ENCODE measurements at places on chromosomes 16 and 17.

- DNase-seq: no peak
Observed at GRCh38 chr17:43411369-43411677, 12.5 kb downstream of the ARL4D start.

DNA sequence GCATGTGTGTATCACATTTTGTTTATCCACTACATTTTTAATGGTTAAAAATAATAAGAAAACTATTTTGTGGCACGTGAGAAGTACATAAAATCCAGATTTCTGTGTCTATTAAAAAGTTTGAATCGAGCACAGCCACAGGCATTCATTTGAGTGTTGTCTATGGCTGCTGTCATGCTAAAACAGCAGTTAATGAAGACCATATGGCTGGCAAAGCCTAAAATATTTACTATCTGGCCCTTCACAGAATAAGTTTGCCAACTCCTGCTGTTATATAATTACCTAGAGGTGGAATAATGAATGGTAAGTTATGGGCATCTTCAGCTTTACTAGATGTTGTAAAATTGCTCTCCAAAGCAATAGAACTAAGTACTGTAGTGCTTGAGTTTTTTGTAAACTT, 30.5 kb downstream of the TMEM98 start:
- no peak for DNase-seq

DNA sequence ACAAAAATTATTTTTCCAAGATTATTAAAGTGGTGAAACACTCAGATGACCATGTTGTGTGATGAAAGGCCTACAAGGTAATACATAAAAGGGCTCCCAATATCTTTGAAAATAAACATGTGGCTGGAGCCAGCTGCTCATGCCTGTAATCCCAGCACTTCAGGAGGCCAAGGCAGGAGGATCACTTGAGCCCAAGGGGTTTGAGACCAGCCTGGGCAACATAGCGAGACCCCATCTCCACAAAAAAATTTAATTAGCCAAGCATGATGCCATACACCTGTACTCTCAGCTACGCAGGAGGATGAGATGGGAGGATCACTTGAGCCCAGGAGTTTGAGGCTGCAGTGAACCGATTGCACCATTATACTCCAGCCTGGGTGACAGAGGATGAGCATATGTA, 26.8 kb downstream of the SIAH1 start:
- no peak for DNase-seq

- no peak for DNase-seq
Observed at GRCh38 chr17:68829211-68829610, 126.0 kb downstream of the ABCA8 start.

DNA sequence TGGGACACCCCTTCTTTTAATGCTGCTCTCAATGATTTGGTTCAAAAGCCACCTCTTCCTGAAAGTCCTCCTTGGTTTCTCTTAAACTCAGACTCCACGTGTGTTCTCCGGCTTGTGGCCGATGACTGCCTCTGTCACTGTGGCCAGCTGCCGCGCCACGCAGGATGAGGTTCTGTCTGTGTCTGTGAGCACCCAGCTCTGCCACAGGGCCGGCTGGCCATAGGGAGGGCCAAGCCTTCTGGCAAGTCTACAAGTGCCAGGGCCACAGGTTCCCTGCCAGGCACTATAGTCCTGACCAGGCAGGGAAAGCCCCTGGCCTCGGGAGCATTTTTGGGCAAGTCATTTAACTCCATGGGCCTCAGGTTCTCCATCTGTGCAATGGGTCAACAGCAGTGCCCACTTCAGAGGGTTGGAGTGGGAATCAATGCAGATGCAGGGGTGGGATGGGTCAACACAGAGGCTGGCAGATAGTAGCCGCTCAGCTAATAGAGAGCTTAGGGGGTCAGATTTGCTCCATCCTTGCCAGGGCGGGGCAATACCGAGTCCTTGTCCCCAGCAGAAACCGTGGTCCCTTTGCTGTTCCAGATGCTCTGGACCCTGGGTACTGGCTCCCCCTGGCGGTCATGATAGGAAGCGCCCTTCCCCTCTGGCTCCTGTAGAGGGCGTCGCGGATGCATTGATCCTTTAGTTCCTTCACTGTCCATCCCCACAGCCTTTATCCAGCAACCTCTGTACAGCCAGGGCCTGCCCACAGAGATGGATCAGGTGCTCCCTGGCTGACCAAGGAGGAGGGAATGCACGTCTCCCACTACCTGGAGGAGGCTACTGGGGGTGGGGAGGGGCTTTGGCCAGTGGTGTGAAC, 19.3 kb upstream of the ADGRG3 start:
- peak; percentile 88 for DNase-seq

GRCh38 chr17:76138896-76139752, 1.9 kb downstream of the FOXJ1 start:
- DNase-seq: no peak

GRCh38 chr17:40448213-40448638, 5.0 kb downstream of the IGFBP4 start:
- DNase-seq: no peak

GRCh38 chr16:50061326-50061725, 4.4 kb upstream of the HEATR3 start:
- no peak for DNase-seq

- no peak for DNase-seq
Observed at GRCh38 chr17:17812211-17813054, 24.4 kb downstream of the SREBF1 start.

DNA sequence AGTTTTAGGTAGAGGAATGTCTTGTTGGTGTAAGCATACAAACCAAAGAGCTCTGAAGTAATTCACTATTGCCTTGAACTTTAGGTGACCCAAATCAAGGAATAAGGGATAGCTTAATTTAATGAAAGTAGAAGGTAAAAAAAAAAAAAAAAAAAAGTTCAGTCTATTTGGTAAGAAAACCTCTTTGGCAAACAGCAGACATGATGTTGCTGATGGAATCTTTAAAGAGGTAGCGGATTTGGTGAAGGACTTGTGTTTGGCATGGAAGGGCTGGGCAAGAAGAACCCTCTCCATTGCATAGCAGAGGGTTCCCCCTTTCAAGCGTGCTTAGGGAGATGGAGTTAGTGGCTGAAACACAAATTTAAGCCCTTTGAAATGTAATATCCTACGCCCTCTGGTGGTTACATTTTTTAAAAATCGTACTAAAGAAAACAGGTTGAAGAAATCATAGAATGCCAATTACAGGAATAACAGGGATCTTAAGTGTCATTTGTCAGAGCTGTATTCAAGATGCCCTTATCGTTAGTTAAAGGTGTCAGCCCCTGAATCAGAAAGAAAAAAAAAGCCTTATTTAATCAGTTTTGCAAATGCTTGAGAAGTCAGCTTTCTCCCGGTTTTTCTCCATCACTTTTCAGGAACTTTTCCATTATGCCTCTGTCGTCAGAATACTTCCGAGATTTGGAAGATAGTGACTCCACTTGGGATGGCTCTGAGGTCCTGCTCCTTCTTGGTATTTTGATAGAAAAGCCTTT, 383.1 kb downstream of the KCNJ2 start:
- DNase-seq: peak; percentile 40

GRCh38 chr16:83530293-83530692, 277.5 kb upstream of the HSBP1 start:
- DNase-seq: no peak

- no peak for DNase-seq
Observed at GRCh38 chr17:75155191-75155601, 884 bp upstream of the JPT1 start.

DNA sequence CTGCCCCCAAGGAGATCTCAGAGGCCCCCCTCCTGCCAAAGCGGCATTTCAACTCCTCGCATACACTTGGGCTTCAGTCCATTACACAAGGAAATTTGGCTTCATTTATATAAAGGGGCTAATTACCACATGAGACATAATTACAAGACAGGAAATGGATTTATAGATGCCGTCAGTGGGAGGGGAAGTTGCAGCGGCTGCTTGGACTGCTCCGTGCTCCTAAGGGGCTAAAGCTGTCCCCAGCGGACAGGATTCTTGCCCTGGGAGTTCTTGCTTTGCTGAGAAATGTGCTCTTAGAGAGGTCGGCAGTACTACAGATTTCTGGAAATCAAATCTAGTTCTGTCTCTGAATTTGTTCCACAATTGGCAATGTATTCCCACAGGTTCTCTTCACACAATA, 57.2 kb upstream of the NLK start:
- DNase-seq: no peak

DNA sequence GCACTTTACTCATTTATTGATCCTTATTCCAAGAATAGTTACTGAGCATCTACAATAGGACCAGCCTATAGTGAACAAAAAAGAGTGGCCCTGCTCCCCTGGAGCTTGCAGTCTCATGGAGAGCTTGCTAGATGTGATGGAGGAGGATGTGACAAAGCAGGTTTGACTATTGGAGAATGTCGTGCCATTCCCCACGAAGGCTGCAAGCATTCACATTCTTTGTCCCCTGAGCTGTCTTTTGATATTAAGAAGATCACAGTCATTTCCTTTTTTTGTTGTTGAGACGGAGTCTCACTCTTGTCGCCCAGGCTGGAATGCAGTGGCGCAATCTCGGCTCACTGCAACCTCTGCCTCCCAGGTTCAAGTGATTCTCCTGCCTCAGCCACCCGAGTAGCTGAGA, 115.0 kb upstream of the ADAMTS18 start:
- no peak for DNase-seq

DNA sequence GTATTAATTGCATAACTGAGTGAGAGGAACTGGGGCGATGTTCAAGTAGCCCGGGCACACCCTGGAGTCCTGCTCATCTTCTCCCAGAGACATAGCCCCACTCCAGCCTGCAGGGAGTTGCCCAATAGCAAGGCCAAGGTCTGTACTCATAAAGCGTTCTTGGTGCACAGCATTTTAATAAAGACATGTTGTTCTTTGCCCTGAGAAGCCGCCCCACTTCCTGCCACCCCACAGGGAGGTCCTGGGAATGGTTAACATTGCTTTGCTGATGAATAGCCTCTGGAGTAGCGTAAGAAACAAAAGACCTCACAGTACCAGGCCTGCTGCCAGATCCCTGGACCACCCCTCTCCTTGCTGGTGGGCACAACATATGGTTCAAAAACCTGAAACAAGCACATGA, 21.6 kb upstream of the CDH1 start:
- DNase-seq: no peak

DNA sequence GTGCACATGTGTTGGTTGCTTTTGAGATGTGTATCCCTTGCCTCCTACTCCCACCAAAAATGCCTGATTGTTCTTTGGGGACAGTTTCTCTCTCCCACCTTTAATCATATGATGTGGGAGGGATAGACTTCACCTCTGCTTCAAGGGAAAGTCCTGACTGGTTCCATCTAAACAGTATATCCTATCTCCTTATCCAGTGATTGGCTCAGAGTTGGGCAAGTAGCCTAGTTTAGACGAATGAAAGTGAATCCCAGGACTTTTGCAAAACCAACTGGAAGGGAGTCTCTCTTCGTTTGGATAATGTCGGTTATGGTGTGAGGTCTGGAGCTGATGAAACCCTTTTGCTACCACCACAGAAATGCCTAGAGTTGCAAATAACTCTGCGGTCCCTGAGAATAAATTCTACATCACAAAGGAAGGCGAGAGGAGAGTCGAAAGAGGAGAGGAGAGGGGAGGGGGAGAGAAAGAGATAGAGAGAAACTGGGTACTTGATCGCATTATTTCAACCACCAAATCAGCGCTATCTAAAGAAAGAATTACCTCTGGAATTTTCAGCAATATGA, 77.1 kb upstream of the SALL1 start:
- DNase-seq: no peak

DNA sequence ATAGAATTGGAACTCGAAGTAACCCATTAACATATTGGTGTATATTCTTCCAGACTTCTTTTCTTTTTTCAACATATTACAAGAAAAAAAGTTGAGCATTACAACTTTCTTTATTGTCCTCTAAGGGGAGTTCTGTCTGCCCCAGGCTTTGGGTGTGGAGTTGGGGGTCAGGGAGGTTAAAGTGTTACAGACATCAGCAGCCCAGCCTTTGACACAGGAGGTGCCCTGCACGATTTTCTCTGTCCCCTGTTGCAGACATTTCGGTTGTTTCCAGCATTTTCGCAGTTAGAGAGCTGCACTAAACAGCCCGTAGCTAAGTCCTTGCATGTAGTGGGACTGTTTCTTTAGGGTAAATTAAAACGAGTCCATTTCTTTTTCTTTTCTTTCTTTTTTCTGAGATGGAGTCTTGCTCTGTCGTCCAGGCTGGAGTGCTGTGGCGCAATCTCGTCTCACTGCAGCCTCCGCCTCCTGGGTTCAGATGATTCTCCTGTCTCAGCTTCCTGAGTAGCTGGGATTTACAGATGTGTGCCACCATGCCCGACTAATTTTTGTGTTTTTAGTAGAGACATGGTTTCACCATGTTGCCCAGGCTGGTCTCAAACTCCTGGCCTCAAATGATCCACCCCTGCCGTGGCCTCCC, 13.4 kb upstream of the ADCY7 start:
- DNase-seq: no peak
